ENCODE measurements at places on chromosomes 5 and 9.

GRCh38 chr5:14665949-14666348 lies 1.4 kb downstream of the OTULIN start:
- DNase-seq: peak; percentile 15

- no peak for DNase-seq
Measured at GRCh38 chr5:1878050-1878849, 4.5 kb downstream of the IRX4 start.

DNA sequence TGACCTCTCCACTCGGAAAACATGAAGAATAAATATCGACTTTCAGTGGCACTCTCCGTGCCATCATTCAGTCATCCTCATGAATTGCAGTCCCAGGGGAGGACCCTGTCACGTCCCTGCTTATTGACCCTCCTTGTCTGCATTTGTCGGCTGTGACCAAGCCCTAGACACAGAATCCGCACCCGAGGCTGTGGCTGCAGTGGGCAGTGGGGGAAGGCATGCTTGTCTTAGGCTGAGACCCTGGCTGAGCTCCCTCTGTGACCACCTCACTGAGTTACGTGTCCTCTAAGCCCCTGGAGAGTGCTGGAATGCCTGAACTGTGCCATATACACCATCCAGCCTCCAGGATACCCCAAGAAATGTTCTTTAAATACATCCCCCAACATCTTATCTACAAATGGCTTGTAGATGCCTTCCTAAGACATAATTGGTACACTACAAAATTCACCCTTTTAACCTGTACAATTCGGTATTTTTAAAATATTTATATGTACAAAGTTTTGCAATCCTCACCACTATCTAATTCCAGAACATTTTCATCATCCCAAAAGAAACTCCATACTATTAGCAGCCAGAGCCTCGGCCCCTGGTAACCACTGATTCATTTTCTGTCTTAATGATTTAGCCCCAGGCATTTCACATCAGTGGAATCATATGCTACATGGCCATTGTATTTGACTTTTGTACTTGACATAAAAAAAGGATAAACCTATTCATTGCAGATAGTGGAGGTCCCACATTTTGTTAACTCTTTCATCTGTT lies 80.8 kb upstream of the ICE1 start:
- no peak for DNase-seq

DNA sequence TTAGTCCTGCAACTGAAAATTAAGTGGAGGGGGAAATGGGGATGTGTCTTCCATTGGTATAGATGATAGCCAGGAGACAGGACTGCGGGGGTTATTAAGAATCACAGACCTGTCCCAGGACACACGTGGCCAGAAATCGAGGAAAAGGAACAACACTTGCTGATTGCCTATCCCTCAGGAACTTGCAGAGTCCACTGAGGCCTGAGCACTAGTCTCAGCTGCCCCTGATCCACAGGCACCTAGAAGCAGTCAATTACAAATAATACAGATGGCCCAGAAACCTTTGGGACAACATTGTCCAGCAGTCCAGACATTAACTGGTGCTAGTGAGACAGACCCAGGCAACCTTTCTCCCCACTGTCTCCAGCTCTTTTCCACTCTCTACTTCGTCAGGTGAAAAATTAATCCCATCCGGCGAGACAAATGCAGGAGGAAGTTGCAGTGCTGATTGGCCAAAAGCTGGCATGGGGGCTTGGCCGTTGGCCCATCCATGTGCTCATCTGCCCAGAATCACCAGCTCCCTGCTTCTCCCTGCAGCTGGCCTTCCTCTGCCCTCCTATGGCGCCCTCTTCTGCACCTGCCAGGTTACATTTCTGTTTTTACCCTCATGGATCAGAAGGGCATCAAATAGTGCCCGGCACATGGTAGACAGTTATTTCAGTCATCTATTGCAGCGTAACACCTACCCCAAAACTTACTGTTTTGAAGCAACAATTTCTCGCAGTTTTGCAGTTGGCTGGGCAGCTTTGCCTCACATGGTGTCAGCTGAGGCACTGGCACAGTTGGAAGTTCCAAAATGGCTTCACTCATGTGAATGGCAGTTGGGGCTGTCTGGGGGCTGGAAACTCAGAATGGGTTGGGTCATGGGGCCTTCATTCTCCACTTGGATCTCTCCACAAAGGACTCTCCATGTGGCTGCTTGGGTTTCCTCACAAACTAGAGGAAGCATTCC lies 3.6 kb upstream of the B4GALT1 start:
- no peak for DNase-seq

DNA sequence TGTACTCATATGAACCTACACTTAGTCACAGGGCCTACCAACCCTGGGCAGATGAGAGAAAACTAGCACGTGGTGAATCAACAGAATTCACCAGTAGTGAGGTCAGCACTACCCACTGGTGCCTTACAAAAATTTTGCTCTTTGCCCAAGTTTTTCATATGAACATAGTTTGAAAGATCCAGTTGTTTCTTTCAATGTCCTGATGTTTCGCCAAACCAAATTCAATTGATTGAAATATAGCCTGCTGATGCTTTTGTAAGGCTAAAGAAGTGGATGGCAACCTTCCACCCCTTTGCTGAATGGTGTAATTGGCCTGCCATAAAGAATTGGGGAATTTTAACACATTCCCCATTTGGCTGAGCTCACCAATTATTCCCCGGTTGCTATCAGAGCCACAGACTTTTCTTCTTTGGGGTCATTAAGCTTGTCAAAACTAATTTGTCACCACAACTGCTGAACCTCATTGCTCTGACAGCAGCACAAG lies 339.2 kb downstream of the GLIS3 start:
- no peak for DNase-seq

DNA sequence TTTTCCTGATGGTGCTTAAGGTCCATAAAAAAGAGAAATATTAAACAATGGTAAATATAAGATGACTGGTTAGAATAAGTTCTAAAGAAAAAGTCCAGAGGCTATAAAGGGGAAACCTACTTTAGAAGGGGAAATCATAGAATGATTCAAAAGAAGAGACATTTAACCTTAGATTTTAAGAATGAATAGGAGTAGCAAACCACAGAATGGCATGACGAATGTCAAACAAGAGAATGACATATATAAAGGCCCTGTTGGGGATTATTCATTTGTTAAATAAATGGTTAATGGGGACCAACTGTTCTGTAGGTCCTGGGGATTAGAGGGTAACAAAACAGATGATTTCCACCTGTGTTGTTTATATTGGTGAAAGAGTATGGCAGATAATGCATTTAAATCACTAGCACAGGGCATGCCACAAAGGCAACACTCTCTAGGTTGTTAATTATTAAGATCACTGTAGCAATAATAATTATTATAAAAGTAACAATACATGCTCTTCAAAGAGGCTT lies 495.2 kb upstream of the GRIA1 start:
- no peak for DNase-seq

DNA sequence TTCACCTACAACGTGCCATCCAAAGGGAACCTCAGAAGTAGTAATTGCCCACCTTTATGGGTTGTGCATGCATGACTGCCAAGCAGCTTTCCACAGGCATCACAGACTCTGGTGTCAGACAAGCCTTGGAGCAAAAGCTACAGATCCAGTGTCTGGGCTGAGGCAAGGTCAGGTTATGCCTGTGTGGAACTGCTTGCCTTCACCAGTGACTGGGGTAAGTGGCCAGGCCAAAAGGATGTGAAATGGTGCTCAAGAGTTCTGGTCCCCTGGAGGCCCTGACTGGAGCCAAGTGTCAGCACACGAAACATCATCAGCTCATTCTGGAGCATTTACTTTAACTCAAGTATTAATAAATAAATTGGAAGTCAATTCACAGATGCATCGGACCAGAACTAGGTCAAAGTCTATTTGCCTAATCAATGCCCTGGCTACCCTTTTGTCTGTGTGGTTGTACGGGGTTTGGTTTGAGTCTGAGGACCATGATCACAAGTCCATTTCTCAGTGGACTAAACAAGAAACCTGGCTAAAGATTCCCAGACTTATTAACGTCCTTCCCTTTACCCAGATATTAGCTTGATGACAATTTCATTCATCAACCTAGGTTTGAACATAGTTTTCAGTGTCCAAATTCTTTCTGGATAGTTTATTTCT lies 41.5 kb upstream of the ZBED3 start:
- no peak for DNase-seq

- no peak for DNase-seq
Measured at GRCh38 chr5:113612060-113612496, 98.6 kb downstream of the YTHDC2 start.

DNA sequence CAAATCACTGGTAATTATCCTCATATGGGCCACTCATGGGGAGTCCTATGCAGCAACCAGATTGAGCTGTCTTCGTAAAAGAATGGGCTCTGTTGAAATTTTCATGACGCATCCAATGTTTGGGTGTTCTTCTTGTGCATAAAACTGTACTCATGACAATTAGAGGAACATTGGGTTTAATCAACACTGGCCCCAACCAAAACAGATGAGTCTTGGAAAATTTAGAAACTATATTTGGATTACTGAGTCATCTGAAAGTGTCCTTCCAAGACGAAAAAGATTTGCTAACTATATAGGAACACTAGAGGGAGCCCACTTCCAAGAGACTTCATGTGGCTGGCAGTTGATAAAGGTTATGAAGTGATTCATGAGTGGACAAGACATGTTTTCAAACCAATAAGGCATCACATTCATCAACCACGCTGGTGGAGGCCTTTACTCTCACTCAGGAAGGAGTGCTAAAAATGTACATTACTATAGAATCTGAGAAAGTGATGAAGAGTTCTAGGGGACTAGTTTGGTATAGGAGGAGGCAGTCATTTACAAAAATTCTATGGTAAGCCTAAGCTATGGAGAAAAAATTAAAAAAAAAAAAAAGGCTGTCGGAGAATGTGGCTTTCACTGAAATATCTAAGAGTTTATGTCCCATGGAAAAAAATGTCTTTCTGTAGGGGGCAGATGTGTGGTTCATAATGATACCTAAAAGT lies 313.5 kb downstream of the PRDM9 start:
- DNase-seq: no peak

DNA sequence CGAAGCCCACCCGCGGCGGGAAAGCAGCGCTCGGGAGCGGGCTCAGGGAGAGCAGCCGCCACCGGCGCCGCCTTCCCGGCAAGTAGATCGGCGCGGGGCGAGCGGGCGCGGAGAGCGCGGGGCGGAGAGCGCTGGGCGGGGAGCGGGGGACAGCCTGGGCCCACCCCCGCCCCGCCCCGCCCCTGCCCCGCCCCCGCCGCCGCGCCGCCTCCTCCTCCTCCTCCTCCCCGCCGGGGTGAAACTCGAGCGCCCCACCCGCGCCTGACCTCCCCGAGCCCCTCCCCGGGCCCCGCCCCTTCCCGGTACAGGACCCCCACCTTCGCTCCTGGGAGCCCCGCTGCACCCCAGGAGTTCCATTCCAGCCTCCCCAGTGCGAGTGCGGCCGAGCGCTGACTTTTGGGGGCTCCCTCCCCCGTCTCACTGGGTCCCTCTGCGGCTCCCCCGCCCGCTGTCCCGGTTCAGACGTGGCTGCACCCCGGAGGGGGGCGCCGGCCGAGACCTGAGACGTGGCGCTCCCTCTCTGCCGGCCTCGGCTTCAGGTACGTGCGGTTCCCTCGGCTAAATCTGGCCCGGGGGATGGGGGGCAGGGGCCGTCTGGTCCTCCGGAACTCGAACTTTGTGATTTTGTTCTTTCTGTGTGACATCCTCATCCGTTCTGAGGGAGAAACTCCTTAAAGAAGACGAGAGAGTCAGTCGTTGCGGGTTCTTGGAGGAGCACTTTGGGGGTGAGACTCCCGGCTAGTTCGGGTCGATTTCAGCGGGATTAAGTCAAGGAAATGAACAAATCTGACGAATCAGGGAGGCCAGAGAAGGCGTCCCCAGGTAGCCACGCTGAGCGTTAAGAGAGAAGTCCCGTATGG lies at the start of gene SEMA5A:
Gene SEMA5A, minus strand, starts transcription at position 84 of the 860 bp plus-strand sequence. CDS start 166,129 bp downstream, outside the sequence.
- no peak for DNase-seq

GRCh38 chr5:68115584-68115983 lies 100.0 kb upstream of the PIK3R1 start:
- DNase-seq: no peak

DNA sequence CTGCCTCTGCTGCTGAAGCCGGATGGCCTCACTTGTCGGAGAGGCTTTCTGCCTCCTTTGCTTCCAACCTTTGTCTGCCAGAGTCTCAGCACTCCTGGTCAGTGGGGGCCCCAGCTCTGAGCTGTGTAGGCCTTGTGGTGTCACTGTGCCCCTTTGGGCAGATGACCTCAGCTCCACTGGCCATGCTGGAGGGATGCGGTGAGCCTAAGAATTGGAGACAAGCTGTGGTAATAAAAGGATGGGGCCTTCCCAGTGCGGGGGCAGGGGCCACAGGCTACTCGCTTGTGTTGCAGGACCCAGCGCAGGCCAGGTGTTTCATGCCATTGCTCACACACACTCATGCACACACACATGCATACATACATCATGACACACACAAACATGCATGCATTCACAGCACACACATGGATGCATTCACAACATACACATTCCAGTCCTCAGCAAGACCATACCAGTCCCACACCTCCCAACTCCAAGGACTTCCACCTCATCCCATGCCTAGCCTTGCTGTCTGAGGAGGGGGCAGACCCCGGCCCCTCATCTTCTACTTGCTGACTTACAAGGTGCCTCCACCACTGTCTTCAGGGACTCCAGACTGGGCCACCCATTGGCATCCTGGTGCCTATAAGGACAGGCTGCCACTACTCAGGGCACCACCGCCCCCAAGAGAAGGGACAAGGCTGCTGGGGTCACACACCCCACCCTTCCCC lies 237.7 kb downstream of the SYK start:
- no peak for DNase-seq

GRCh38 chr9:120191141-120191540 lies 388.8 kb downstream of the CDK5RAP2 start:
- no peak for DNase-seq

GRCh38 chr9:5893591-5894236 lies 3.0 kb downstream of the MLANA start:
- no peak for DNase-seq

GRCh38 chr5:55626790-55627189 lies 85.3 kb downstream of the SLC38A9 start:
- DNase-seq: no peak

- no peak for DNase-seq
Measured at GRCh38 chr9:87503927-87504326, 6.3 kb downstream of the DAPK1 start.

GRCh38 chr9:89845862-89846261 lies 241.1 kb downstream of the GADD45G start:
- no peak for DNase-seq

GRCh38 chr9:82363682-82364081 lies 375.1 kb downstream of the SPATA31D1 start:
- DNase-seq: no peak

DNA sequence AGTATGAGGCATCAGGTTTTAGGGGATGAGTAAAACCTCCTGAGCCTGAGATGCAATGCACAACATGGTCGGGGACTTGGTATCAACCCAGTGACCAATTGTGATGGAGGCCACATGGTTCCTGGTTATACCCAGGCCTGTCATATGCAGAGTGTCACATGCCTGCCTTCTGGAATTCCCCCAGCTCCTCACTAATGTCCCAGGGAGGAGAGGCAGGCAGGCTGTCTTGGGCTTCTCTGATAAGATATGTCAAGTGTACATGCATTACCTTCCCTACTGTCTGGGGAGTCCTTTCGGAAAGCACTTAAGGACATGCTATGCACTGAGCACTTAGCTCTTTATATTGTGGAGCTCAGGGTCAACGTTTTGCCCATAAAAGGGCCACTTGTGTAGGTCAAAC lies 14.2 kb upstream of the PALM2AKAP2 start:
- DNase-seq: no peak

GRCh38 chr5:57650360-57651069 lies 167.9 kb upstream of the ACTBL2 start:
- DNase-seq: no peak
